NCI-H1436 treated with DMSO at 0.1 percent for 48 hours (cell line): ENCODE measurements at places on chromosomes 5 and 9.

DNA sequence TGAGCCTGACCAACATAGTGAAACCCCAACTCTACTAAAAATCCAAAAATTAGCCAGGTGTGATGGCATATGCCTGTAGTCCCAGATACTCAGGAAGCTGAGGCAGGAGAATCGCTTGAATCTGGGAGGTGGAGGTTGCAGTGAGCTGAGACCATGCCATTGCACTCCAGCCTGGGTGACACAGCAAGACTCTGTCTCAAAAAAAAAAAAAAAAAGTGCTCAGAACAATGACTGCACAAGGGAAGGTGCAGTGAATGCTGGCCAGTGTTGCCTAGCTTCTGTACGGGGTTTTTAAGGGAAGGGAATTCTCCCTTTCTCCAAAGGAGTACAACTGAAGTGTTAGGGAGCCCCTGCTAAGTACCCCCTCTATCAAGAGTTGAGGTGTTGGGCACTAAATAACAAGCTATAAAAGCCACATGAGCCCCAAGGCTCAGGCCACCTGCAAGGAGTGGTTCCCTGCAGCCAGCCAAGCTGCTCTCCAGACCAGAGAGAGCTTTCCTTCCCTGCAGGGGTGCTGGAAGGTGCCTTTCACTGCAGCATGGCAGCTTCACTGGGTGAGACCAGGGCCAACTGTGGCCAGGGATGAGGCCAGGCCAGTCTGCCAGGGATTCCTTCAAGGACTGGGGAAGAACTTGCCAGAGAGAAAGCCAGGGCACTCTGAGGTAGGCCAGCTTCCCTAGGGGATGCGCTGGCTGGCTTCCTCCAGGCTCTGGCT is 14.8 kb downstream of the GADD45G start:
- DNase-seq, result no peak

GRCh38 chr5:142063878-142064331 is 44.7 kb upstream of the NDFIP1 start:
- DNase-seq, result peak; percentile 53

GRCh38 chr9:14341437-14342122 is 27.6 kb upstream of the NFIB start:
- DNase-seq, result no peak

GRCh38 chr9:111825468-111826145 is 30.9 kb upstream of the SHOC1 start:
- no peak for DNase-seq

DNA sequence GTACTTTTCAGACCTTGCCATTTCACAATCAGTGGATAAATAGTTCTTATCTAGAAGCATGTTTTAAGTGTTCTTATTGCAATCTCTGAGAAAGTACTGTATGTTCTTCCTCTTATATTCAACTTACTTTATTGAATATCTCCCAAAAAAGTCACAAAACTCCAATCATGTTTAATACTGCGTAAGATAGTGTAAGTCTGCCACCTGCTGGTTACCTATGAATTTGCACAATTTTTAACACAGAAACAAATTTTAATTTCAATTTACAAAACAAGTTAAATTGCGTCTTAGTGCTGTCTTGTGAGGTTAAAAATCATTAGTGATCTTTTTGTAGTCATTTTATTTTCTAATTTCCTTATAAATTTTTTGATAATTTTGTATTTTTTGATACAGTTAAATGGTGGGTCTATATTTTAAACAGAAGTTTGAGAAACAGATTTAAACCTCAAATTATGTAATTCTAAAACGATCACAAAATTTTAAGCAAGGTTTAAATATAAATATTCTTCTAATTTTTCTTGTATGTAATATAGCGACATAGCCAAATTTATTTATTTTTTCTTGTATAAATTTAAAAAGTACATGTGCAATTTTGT is 115.8 kb downstream of the EMB start:
- no peak for DNase-seq

GRCh38 chr9:93296889-93297480 is 113.0 kb downstream of the WNK2 start:
- no peak for DNase-seq

GRCh38 chr5:7321724-7322123 is 74.2 kb upstream of the ADCY2 start:
- DNase-seq, result no peak

- DNase-seq, result no peak
These were observed 53.9 kb downstream of the SGCD start for GRCh38 chr5:156380848-156381247.

- DNase-seq, result no peak
These were observed 5.8 kb upstream of the TBC1D9B start for GRCh38 chr5:179913461-179913860.

DNA sequence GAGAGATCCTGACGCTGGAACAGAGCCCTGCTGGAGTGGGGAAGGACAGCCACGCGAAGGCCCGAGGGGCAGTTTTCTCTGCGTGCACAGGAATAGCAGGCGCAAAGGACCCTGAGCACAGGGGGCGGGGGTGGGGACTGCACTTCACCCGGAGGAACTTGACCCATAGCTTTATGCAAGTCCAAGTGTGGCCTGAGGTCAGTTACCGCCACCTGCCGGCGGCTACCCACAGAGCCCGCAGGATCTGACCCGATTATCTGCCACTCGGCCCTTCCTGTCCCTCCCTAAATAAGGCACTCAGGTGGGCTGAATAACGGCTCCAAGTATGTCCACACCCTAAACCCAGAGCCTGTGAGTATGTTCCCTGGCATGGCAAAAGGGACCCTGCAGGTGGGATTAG is 65.4 kb upstream of the FCN1 start:
- DNase-seq, result no peak

GRCh38 chr5:159422361-159422760 is 92.1 kb upstream of the IL12B start:
- DNase-seq, result no peak

GRCh38 chr5:110968246-110969005 is 103.1 kb upstream of the TSLP start:
- no peak for DNase-seq

- no peak for DNase-seq
These were observed 182 bp downstream of the SCAMP1 start for GRCh38 chr5:78360674-78360923.

DNA sequence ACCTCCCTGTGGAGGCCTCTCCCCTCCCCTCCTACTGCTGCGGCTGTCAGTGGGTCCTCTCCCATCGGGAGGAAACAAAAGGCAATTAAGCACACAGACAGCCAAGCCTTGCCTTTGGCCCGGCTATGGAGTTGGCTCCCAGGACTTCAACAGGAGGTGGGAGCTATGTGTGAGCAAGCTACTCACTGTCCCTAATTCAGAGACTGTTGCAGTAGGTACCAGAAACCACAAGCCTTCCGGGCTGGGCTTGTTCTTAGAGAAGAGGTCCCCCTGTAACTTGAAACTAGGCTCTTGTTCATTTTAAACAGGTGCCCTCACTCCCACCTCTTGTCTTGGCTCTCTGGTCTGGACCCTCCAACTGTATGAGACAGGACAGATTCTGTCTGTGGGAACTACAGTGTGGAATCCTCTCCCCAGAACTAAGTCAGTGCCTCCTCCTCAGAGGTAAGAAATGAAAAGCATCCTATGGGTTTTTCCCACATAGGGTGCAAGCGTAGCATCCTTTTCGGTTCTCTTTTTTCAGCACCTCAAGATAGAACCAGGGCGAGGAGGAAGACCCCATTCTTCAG is 561.1 kb downstream of the EBF1 start:
- DNase-seq, result no peak

DNA sequence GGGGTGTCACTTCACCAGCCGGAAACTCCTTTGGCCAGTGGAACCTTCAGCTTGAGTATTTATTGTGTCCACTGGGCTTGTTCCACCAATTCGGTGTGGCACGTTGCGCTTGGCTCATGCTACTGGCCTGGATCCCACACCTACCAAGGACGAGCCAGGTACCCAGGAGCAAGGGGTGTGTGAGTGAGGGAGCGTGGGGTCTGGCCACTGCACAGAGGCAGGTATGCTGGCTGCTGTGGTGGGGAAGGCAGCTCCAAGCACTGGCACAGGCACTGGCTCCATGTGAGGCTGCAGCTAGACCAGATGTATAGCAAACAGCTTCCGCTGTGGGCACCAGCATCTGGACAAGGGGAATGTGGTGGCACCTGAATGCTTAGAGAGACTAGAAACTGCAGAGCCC is 28.1 kb upstream of the CYLC2 start:
- DNase-seq, result no peak

DNA sequence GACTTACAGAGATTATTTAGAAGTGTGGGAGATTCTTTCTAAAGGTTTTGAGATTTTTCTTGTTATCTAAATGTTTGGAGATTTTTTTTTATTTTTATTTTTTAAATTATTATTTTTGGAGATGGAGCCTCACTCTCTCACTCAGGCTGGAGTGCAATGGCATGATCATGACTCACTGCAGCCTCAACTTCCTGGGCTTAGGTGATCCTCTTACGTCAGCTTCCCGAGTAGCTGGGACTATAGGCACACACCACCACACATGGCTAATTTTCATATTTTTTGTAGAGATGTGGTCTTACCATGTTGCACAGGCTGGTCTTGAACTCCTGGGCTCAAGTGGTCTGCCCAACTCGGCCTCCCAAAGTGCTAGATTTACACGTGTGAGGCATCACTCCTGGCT is 694.5 kb downstream of the TLE1 start:
- DNase-seq, result no peak

DNA sequence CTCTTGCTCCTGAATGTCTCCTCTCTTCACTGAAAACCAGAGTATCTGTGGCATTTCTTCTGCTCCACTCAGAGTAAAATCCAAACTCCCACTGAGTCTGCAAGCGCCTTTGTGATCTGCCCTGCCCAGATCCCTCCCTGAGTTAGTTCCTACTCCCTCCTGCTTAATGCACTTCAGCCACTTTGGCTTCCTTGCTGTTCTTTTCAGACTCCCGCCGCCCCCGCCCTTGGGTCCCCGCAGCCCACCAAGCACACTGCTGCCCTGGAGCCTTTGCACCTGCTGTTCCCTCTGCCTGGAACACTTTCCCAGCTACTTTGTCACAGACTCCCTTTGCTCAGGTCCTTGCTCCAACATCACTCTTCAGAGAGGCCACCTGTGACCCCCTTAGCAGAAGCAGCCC is 127.2 kb upstream of the SLC25A48 start:
- no peak for DNase-seq

- no peak for DNase-seq
These were observed 194.0 kb downstream of the IRX2 start for GRCh38 chr5:2557435-2557834.

DNA sequence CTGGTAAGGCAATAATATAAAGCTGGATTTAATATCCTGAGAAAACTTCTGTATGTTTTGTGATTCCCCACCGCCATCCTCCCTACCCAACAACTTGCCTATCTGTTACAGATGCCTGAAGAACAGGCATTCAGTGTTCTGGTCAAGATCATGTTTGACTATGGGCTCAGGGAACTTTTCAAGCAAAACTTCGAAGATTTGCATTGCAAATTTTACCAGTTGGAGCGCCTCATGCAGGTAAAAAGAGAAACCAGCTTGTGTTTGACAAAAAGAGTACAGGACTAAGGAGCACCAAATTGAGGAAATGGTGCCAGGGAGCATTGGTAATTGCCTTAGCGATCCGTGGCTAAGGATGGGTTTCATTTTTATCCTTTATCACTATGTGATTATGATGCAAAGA is 40.0 kb downstream of the GPR21 start:
- DNase-seq, result no peak

DNA sequence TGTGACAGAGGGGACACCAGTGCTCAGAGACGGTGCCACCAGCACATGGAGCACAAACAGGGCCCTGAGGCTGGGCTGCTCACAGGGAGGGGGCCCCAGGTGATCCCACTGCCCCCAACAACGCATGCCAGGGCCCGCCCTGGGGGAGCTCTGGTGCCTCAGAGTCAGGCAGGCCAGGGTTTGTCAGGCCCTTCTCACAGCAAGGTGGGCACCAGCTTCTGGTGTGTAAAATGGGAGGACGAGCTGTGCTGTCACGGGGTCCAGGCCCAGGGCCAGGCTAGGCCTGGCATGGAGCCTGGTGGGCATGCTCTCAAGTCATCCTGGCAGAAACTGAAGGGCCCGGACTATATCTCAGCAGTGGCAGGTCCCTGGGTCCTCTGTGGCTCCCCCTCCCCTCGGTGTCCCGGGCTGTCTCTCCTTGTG is 34.5 kb downstream of the PRRT1B start:
- DNase-seq, result no peak

GRCh38 chr5:102545175-102545574 is 46.4 kb upstream of the SLCO6A1 start:
- no peak for DNase-seq

GRCh38 chr9:22170556-22170955 is 161.5 kb upstream of the CDKN2B start:
- no peak for DNase-seq

DNA sequence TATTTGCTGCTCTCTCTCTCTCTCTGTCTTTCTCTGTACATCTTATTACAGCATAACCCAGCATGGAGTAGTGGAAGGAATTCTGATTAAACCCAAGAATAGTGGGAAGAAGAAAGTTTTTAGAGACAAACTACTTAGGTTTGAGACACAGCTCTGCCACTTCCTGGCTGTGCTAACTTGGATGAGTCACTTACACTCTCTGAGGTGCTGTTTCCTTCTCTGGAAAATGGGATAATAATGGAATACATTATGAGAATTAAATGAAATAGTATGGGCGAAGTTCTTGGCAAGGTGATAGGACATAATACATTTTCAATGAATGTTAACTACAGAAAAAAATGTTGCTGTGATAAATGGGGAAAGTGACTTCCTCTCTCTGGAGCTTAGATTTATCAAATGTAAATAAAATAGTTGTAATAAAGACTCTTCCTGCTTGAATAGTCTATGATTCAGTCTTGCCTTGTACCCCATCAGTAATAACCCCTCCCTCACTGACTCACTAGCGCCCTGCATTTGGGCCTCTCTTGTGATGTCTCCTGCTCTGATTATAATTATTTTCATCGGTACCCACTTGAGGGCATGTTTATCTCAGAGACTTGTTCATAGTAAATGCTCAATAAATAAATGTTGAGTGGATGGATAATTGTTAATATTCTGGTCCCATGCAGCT is 27.6 kb downstream of the KIF4B start:
- no peak for DNase-seq

DNA sequence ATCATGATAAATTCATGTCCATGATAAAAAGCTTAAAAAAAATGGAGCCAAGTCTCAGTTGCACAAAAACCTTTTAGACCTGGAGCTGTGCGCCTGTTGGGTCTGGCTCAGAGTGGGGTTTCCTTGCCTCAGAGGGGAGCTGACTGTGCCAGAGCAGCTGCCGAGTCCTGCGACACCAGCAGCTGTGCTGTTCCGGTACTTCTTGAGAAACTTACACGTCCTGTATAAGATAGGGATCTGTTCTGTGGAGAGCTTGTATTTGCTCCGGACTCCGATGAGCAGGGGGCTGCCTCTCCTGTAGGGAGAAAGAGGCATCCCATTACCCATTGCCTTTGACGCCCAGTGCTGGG is 28.6 kb downstream of the GFPT2 start:
- no peak for DNase-seq

GRCh38 chr5:175325681-175326080 is 118.3 kb downstream of the DRD1 start:
- DNase-seq, result no peak

DNA sequence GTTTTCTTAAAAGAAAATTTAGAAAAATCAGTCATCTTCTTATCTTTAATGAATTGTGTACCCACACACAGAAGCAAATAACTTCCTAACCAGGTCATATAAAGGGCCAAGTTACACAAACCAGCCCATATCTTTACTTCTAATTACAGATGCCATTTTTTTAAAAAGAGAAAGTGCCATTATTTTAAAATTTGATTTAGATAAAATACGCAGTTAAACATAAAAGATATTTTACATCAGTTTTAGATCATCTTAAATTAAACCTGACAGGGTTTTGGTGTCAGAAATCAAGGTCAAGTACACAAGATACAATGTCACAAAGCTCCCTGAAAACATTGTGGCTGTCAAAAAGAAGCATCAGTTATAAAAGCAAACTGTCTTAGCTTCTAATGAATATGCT is 129.4 kb downstream of the GNA14 start:
- no peak for DNase-seq

GRCh38 chr5:121497176-121497575 is 354.5 kb upstream of the FTMT start:
- DNase-seq, result no peak
